Esophagus squamous epithelium (tissue), 5 donors: ENCODE measurements at places on chromosomes 1 and 21.

DNA sequence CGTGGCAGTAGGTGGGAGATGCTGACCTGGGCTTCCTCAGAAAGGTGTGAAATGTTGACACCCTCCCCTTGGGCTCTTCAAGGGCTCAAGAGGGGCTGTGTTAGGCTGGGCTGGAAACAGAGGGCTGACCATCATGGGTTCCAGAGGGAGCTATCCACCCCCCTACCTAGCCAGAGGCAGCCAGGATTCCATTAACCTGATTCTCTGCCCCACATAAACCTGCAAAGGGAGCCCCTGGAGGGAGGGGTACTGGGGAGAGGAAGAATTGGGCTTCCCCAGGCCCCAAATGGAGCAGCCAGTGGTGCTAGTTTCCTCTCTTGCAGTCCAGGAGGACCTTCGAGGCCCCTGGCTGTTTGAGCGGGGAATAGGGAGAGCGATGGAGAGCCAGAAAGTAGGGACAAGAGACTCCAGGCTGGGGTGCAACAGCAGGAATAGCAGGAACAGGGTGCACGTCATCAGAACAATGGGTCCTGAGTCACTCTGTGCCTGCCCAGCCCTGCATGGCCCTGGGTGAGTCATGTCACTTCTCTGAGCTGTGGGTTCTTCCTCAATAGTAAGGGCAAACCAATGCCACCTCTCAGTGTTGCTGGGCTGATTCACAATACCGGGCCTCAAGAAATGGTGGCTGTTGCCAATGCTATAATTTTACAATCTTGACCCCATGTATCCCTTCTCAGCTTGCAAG, 121.2 kb downstream of the EPHB2 start:
- no peak for DNase-seq

GRCh38 chr1:53043271-53043670, 18.7 kb upstream of the PODN start:
- no peak for DNase-seq

DNA sequence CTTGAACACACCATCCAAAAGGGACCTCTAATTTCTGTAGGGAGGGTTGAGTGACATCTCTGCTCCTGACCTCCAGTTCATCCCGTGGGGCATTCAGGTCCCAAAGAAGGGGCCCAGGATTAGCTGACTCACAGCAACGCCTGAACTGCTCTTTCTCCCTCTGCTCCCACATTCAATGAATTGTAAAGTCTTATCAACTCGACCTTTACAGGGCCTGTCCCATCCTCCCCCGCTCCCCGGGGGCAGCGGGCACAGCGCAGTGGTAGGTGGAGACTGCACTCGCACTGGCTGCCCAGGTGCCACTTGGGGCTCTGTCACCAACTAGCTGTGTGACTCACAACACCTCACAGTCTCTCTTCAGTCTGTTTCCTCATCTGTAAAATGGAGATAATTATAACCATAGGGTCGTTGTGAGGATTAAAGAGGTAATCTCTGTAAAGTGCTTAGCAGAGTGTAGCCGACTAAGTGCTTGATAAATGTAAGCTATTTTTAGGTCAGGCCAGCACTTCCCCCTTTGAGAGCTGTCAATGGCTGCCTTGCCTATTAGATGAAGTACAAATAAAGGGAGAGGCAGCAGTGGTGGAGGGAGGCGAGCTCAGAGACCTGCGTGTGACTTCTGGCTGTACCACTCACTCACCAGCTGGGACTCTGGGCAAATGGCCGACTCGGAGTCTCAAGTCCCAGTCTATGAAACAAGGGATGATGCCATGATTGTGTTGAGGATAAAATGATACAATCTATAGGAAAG, 637 bp upstream of the MYBPHL start:
- no peak for DNase-seq

DNA sequence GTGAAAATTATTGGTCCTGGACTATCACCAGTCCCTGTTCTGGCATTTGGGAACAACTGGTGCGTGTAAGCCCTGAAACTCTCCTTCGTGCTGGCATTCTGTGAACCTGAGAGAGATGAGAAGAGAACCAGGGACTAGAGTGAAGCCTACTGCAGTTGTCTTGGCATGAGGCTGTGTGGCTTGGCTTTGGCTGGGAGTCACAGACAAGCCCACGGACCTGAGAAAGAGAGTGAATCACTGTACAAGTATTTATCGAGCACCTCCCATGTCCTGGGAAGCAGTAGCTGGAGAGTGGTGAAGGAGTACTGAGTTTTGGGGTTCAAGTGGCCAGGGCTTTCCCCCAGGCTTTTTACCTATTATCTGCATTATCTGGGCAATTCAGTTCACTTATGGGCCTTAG, 63.3 kb downstream of the FGGY start:
- DNase-seq: no peak

GRCh38 chr1:217090060-217090911, 367.1 kb upstream of the ESRRG start:
- no peak for DNase-seq

DNA sequence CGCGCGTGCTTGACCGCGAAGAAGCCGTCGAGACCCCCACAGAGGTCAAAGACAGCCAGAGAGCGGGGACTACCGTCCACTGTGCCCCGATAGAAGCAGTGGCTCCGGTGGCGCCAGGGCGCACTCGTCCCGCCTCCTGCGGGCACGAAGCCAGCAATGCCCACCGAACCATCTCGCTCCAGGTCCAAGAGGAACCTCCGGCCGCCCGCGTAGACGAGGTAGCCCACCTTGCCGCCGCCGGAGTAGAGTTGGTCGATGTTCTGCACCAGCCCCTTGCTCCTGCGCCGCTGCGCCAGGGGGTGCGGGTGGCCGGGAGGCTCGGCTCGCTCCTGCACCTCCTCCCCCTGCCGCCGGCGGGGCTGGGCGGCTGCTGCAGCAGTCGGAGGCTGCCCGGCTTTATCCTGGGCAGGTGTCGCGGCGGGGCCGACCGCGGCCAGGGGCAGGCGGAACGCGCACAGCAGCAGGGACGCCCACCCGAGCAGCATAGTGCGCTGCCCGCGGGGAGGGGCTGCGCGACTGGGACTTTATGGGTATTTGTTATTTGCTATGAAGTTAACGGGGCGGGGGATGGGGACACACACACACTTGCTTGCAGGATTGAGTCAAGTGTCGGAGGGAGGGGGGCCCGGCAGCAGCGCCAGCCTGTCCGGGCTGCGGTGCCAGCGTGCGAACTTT, 844 bp downstream of the ADAMTS5 start:
- no peak for DNase-seq

DNA sequence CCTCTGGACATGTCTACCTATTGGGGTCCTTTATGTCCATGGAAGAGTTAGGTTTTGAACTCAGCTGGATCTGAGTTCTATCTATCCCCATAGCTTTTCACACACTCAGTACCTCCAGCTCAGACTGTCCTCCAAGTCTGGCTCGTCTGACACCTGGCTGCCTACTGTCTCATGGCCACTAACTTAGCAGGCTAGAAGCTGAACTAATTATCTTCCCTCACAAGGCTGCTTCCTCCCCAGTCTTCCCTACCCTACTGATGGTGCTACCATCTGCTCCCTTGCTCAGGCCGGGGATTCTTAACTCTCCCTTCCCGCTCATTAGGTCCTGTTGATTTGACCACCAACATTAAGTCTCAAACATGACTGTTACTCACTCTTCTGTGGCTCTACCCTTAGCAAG, 13.4 kb downstream of the VANGL2 start:
- no peak for DNase-seq

DNA sequence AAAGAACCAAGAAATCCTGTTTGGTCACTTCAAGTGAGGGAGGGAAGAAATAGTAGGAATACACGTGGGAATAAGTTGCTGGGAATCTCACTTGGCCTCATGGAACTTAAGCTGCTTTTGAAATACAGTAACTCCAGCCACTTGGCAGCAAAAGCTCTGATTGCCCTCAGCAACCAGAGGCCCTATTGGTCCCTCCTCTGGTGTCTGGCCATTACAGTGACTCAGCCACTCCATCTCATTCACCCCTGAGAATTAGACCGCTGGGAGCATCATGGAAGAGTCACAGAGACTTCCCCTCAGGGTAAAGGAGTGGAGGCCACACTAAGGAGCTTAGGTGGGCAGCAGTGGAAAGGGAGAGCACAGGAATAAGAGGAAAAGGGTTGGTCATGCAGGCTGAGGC, 99.6 kb downstream of the ELAVL4 start:
- DNase-seq: no peak

DNA sequence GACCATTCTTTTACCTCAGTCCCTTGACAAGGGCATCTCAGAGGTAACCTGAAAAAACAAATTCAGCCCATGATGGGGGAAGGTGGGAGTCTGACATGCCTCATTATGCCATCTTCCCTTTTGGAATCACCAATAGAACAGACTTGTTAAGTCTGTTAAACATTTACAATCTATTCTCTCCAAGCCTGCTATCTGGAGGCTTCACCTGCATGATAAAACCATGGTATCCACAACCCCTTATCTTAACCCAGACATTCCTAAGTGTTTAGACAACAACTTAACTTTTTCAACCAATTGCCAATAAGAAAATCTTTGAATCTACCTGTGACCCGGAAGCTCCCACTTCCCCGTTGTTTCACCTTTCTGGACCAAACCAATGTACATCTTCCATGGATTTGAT, 233.0 kb upstream of the CACYBP start:
- DNase-seq: no peak

- DNase-seq: peak; percentile 32
Observed at GRCh38 chr1:45543581-45544417, 6.8 kb upstream of the AKR1A1 start.

DNA sequence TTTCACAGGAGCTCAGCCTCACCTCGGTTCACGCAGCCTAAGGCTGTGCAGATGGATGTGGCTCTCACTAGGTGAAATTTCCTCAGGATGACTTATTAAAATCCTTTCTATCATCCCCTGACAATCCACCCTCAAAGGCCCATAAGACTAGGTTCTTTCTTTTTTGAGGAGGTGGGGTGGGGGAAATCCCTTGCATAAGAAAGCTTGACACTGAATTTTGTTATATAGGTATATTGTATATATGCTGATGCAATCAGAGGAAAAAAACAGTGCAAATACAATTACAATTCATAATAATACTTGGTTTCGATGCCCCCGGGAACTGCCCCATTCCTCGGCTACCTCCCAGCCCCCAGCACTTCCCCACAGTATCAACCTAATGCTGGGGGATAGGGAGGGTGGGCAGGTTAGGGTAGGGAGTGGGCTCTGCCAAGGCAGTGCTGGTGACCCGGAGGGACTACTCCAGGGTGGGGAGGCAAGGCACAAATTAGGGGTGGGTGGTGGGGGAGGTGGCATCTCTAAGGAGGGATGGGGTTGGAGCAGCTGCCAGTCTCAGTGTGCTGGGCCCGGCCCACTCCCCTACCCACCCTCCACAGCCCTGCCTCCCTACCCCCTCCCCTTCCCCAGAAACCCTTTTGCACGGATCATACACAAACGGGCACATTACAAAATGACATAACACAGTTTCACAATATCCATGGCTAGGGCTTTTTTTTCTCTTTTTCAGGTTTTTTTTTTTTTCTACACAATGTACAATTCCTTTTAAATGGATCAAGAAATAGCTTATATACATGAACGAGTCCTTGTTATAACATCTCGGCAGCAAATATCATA, 30.9 kb downstream of the SLC27A3 start:
- no peak for DNase-seq

DNA sequence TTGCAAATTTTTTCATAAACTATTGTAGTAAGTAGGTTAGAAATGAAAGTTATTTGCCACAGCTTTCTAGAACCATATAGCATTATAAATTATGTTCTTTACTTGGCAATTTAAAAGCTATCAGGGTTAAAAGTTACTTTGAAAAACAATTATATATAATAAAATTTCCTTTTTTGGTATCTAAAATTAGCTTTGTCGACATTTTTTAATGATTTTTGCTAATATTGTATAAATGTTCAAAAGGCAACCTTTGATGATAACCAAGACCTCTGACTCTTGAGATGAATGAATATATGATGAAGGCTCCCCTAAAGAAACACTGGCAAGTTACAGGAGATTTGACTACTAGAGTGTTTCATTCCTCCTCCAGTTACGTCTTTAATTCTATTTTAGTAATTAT, 121.2 kb downstream of the CDC42BPA start:
- DNase-seq: no peak

GRCh38 chr1:166924823-166925541, 48.9 kb upstream of the TADA1 start:
- DNase-seq: no peak

- DNase-seq: no peak
Observed at GRCh38 chr1:29392486-29393450, 156.4 kb downstream of the PTPRU start.

DNA sequence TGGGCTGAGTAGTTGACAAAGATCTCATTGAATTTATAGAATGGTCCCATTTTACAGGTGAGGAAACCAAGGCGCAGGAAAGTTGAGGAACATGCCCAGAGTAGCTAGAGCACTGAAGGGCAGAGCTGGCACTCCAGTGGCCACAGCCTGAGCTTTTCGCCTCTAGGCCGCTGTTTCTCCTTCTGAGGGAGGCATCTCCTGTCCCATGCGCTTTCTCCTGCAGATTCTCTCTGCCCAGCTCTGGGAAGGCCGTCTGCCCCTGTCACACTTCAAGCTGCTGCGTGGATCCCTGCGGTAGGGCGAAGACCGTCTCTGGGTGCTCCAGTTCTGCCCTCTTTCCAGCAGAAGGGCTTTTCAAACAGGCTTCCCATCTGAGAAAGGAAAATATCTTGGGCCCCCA, 159.9 kb downstream of the ACTL8 start:
- DNase-seq: no peak

GRCh38 chr1:50048791-50049190, 25.0 kb upstream of the AGBL4 start:
- no peak for DNase-seq

- no peak for DNase-seq
Observed at GRCh38 chr1:234837713-234838112, 227.7 kb upstream of the IRF2BP2 start.

GRCh38 chr1:227758366-227758765, 23.1 kb downstream of the SNAP47 start:
- DNase-seq: no peak

GRCh38 chr1:248737457-248737856, 18.1 kb downstream of the LYPD8 start:
- no peak for DNase-seq

DNA sequence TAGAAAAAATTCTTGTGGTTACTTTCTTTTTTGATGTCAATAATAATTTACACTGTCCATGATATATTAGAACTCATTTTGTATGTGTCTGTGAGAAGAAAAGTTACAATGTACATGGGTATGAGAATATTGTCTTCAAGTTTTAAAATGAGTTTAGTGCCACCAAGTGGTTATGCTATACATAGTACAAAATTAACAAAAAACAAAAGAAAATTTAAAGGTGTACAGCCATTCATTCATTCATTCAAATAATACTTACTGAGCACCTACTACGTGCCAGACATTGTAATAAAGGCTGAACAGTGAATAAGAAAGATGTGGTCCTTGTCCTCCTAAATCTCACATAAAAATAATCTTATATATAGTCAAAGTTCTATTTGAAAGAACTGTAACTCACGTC, 27.7 kb downstream of the UCHL5 start:
- no peak for DNase-seq

GRCh38 chr1:115466433-115466832, 128.4 kb upstream of the NGF start:
- no peak for DNase-seq

GRCh38 chr1:171636141-171636540, 14.1 kb downstream of the MYOCOS start:
- DNase-seq: no peak
